Glutamatergic neuron (in vitro differentiated cells): ENCODE measurements at places on chromosomes 5 and 9.
A peak's percentile ranks its signal among the peaks of the same experiment; 100 is the strongest.

- H3K4me1 ChIP-seq, result peaks cover 5% of the 10 kb centered on the region
- H3K36me3 ChIP-seq, result peaks cover 15% of the 10 kb centered on the region
- H3K4me3 ChIP-seq, result no peak overlapping the region
- peaks cover 8% of the 10 kb centered on the region for H3K27me3 ChIP-seq
- H3K27ac ChIP-seq, result no peak overlapping the region
Measured at GRCh38 chr9:135506327-135507103, 6.0 kb downstream of the MRPS2 start.

DNA sequence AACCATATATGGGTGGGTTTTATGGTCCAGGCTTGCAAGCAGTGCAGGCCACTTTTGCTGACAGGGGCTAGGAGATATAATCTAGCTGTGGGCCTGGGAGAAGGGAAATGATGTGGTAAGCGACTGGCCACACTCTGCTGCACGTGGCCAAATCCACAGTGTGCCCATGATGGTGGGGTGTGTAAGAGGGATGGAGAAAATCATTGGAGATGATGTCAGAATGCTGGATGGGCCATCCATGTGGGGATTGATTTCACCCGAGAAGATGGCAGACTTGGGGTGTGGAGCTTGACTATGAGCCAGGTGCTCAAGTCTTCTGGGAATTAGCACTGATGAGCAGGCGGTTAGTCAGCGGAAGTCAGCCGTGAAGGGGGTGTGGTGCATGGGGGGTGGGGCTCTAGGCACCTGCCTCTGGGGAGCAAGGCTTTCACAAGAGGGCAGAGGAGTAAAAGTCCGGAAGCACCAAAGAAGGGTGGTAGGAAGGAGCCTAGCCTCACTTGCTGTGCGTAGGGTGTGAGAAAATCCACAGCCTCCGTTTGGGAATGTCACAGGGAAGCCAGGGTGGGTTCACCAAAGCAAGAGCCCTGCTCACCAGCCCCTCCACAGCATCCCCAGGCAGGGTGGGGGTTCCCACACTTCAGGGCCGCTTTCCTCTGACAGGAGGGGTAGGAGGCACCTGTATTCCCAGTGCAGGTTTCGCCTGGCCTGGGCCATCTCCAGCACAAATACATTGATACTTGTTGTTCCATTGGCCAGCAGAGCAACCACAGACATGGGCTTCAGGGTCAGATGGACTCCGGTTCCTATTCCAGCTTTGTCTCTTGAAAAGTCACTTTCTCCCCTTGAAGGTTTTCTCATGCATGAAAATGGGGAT lies 44.5 kb upstream of the ANGPTL2 start:
- H3K4me1 ChIP-seq, result no peaks in the 10 kb centered on the region
- no peak overlapping the region for H3K4me3 ChIP-seq
- H3K36me3 ChIP-seq, result no peaks in the 10 kb centered on the region
- no peak overlapping the region for H3K27ac ChIP-seq

GRCh38 chr5:139954462-139954861 lies 88.6 kb downstream of the NRG2 start:
- H3K4me1 ChIP-seq, result no peaks in the 10 kb centered on the region
- DNase-seq, result no peak
- no peaks in the 10 kb centered on the region for H3K36me3 ChIP-seq
- no peak overlapping the region for H3K4me3 ChIP-seq
- no peak overlapping the region for H3K27ac ChIP-seq
- peaks cover 4% of the 10 kb centered on the region for H3K27me3 ChIP-seq

- no peak overlapping the region for H3K4me3 ChIP-seq
- no peak overlapping the region for H3K27ac ChIP-seq
- no peaks in the 10 kb centered on the region for H3K36me3 ChIP-seq
- no peaks in the 10 kb centered on the region for H3K4me1 ChIP-seq
- no peaks in the 10 kb centered on the region for H3K27me3 ChIP-seq
Measured at GRCh38 chr5:131194725-131195124, 24.0 kb downstream of the LYRM7 start.

- peaks cover 6% of the 10 kb centered on the region for H3K27me3 ChIP-seq
- H3K27ac ChIP-seq, result no peak overlapping the region
- no peak for DNase-seq
- no peak overlapping the region for H3K4me3 ChIP-seq
- H3K4me1 ChIP-seq, result no peaks in the 10 kb centered on the region
Measured at GRCh38 chr9:35669331-35670145, 4.2 kb upstream of the CA9 start.

- no peak for DNase-seq
- peaks cover 2% of the 10 kb centered on the region for H3K4me1 ChIP-seq
- no peak overlapping the region for H3K4me3 ChIP-seq
- H3K27me3 ChIP-seq, result no peaks in the 10 kb centered on the region
- no peaks in the 10 kb centered on the region for H3K36me3 ChIP-seq
Measured at GRCh38 chr5:158123595-158123994, 264.6 kb upstream of the CLINT1 start.

GRCh38 chr9:75200892-75201470 lies 112.7 kb downstream of the OSTF1 start:
- no peaks in the 10 kb centered on the region for H3K27me3 ChIP-seq
- no peak overlapping the region for H3K27ac ChIP-seq
- H3K4me3 ChIP-seq, result no peak overlapping the region
- no peaks in the 10 kb centered on the region for H3K36me3 ChIP-seq

GRCh38 chr5:178116143-178116885 lies 3.0 kb downstream of the N4BP3 start:
- no peak for DNase-seq
- H3K4me1 ChIP-seq, result peaks cover 7% of the 10 kb centered on the region
- no peak overlapping the region for H3K27ac ChIP-seq
- no peaks in the 10 kb centered on the region for H3K36me3 ChIP-seq
- peaks cover 15% of the 10 kb centered on the region for H3K27me3 ChIP-seq

- peaks cover 17% of the 10 kb centered on the region for H3K4me1 ChIP-seq
- H3K4me3 ChIP-seq, result no peak overlapping the region
- DNase-seq, result peak; percentile 74
- H3K27ac ChIP-seq, result peak overlapping the region; percentile 16
- no peaks in the 10 kb centered on the region for H3K36me3 ChIP-seq
Measured at GRCh38 chr9:27726244-27727081, 153.2 kb upstream of the C9orf72 start.

- H3K27me3 ChIP-seq, result no peaks in the 10 kb centered on the region
- no peak overlapping the region for H3K4me3 ChIP-seq
- H3K27ac ChIP-seq, result no peak overlapping the region
- no peak for DNase-seq
- no peaks in the 10 kb centered on the region for H3K4me1 ChIP-seq
- no peaks in the 10 kb centered on the region for H3K36me3 ChIP-seq
Measured at GRCh38 chr5:90810211-90810610, 251.6 kb downstream of the ADGRV1 start.

DNA sequence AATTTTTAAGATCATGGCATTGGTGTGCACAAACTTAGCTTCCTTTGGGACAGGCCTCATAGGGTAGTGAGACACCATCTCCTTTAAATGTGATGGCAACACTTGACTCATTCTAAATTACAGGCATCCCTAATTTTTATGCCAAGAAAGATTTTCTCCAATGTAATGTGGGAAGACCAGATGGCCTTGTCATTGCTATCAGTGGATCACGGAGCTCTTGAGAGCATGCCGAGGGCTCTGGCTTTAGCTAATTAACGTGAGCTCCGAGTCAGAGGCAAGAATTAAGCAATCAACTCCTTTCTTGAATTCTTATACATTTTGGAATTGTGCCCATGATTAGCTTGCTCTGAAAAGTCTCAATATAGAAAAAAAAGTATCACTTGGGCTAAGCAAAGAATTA lies 215.8 kb downstream of the LRRC70 start:
- H3K36me3 ChIP-seq, result peaks cover 9% of the 10 kb centered on the region
- H3K4me3 ChIP-seq, result no peak overlapping the region
- no peaks in the 10 kb centered on the region for H3K27me3 ChIP-seq
- no peak overlapping the region for H3K27ac ChIP-seq
- no peaks in the 10 kb centered on the region for H3K4me1 ChIP-seq
- no peak for DNase-seq

- no peaks in the 10 kb centered on the region for H3K36me3 ChIP-seq
- DNase-seq, result no peak
- peaks cover 6% of the 10 kb centered on the region for H3K27me3 ChIP-seq
- peaks cover 74% of the 10 kb centered on the region for H3K4me1 ChIP-seq
- H3K4me3 ChIP-seq, result no peak overlapping the region
- H3K27ac ChIP-seq, result no peak overlapping the region
Measured at GRCh38 chr9:109314011-109314531, 6.8 kb downstream of the EPB41L4B start.

DNA sequence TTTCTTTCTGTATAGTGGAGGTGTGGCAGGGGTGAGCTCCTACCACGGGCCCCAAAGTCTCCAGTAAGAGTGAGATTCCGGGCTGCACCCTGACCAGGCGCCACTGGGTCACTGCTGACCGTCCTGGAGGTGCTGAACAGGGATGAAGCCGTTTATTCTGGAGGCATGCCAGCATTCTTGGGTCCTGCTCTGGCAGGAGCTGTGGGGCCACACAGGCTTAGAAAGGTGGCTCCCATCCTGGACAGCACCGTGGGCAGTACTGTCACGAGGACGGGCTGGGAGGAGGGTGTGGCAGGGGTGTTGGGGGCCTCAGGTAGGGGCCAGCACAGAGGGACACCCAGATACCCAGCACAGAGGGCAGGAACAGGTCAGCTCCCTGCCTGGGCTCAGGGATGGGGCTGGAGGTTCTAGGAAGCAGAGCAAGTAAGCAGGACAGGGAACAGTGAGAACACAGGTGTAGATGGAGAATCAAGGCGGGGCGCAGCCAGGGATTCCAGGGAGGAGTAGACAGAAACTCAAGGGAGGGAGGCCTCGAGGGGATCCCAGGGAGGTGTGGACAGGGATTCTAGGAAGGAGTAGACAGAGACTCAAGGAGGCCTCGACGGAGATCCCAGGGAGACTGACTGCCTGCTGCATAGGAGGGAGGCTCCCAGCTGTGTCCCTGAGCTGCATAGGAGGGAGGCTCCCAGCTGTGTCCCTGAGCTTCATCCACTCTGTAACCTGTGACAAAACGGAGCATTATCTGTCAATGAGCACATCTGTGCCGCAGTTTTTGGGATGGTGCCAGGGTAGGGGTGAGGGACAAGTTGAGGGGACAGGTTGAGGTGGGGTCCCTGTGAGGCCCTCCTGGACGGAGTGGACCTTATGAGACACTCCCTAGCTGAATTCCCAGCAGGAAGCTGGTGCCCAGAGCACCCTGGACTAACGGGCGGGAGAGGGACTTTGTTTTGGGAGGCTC lies 1.1 kb upstream of the PLEKHG4B start:
- peak overlapping the region; percentile 59 for H3K27ac ChIP-seq
- H3K4me3 ChIP-seq, result peak overlapping the region; percentile 80
- no peaks in the 10 kb centered on the region for H3K36me3 ChIP-seq
- peaks cover 16% of the 10 kb centered on the region for H3K4me1 ChIP-seq

DNA sequence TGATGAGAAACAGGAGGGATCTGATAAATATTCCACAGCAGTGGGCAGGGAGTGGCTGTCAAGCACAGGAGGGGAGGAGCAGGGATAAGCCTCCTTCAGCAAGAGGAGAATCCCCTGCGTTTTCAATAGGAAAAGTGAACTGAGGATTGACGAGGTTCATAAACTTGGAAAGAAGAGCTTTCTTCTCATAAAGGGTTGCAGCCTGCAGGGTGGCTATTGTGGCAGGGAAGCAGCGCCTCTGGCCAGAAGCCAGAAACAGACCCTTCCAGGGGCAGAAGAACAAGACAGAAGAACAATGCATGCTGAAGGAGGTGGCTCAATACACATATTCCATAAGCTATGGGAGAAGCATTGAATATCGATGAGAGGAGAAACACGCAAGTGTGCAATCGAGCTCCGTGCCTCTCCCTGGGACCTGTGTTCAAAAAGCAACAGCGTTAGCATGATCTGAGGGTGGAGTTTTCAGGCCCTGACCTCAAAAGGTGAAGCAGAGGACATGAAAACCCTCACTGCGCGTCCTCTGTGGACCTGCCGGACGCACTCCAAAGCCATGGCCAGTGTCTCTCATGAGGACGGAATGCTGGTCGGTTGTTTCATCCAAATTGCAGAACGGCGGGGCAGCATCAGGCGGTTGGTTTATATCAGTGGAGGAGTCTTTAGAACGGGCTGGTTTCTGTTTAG lies 67.6 kb downstream of the ANKRD33B start:
- no peak overlapping the region for H3K27ac ChIP-seq
- peaks cover 20% of the 10 kb centered on the region for H3K4me1 ChIP-seq
- DNase-seq, result no peak
- no peak overlapping the region for H3K4me3 ChIP-seq
- peaks cover 14% of the 10 kb centered on the region for H3K36me3 ChIP-seq
- peaks cover 8% of the 10 kb centered on the region for H3K27me3 ChIP-seq

DNA sequence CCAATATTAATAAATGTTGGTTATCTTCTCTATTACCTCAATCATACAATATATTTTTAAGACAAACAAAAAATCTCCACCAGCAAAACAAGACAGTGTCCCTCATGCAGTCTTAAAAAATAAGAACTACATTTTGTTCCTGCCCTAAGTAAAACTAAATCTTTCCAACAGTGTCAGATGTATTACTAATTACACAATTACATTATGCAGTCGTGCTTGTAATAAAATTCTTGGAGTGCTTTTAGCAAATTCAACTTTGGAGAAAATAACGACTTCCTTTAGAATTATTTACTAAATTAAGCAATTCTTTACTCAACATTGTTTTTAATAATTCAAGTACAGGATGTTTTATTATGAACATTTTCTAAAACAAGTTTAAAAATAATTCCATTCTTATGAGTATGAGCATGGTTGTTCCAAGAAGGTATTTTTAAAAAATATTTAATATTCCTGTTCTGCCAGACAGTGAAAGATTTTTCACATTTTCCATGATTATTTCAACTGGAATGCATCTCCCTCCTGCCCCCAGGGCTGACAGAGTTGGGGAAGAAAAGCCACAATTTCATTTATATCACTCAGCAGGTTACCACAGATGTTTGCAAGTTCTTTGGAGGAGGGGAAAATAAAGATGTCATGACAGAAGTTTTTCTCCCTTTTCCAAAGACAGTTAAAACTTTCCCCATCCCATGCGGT lies 137.9 kb downstream of the FAM114A2 start:
- no peak for DNase-seq
- H3K4me3 ChIP-seq, result no peak overlapping the region
- H3K36me3 ChIP-seq, result no peaks in the 10 kb centered on the region
- H3K27ac ChIP-seq, result no peak overlapping the region
- no peaks in the 10 kb centered on the region for H3K27me3 ChIP-seq

DNA sequence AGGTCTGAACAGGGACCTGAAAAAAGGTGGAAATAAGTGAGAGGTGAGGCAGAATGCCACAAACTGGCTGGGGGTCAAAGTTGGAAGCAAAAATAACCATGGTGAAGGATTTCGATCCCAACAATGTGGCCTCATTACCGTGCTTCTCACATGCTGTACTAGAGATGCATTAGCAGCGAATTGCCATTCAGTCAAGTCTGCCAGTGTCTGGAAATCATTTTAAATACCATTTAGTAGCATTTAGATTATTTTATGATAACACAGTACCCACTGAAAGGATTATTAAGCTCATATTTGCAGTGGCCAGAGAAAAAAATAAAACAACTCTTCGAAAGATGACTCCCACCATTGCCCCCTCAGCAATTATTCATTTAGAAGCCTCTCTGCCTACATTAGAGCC lies 294.6 kb upstream of the SLC24A2 start:
- peaks cover 3% of the 10 kb centered on the region for H3K36me3 ChIP-seq
- no peak for DNase-seq
- H3K27me3 ChIP-seq, result no peaks in the 10 kb centered on the region
